Peyer's patch (tissue), 4 donors: ENCODE measurements at places on chromosomes 4 and X. TPM values are rescaled to one million over a fixed set of nuclear protein-coding genes. Genes with fewer than 3 reads are reported as not detected.

CT55 gene
- total RNA-seq = not detected

GYPA gene
- not detected for total RNA-seq

SMR3A gene
- total RNA-seq = not detected

MAGEB1 gene
- not detected for total RNA-seq

MMGT1 gene
- total RNA-seq = 10.7 TPM

- no peak for DNase-seq
Observed at GRCh38 chr4:156749426-156750403, 221.9 kb downstream of the PDGFC start.

DNA sequence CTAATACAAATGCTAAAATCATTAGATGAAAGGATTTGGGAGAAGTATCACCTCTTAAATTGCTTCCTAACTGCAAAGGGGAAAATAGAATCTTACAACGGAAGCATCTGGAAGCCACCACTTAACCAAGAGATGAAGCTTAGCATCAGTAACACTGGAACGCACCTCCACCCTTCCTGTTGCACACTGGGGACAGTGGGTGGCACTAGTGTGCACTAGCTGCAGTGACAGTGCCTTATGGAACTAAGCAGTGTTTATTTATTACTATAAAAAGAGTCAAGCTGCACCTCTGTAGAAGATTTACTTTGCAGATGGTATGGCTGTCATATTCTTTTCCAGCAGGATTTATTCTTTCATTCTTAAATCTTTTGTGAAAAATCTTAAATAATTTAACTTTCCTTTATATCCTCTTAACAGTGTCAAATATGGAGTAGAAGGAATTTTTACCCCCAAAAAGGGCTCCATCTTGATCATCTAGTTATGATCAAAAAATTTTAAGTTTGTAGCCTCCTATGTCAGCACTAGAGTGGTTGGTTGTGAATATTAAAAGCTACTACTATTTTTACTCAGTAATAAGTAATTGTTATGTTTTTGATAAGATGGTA lies 76.7 kb downstream of the SCD5 start:
- DNase-seq = no peak

DNA sequence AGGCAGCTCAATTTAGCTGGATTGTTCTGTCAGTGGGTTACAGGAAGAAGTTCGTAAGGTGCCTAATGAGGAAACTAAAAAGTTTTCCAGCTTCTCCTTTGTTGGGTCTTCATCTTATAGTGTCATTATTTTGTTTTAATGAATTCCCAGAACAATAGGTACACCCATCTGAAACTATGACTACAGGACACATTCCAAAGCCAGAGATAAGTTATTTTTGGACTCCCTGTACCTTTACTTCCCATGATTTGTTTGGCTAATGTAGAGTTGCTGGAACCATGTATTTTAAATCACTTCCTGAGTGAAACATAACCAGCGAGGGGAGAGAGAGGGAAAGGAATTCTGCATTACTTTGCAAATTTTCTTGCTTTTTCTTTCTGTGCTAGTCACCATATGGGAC lies 114.0 kb downstream of the CLCN5 start:
- no peak for DNase-seq

- no peak for DNase-seq
Observed at GRCh38 chr4:48698029-48698971, 81.8 kb downstream of the FRYL start.

DNA sequence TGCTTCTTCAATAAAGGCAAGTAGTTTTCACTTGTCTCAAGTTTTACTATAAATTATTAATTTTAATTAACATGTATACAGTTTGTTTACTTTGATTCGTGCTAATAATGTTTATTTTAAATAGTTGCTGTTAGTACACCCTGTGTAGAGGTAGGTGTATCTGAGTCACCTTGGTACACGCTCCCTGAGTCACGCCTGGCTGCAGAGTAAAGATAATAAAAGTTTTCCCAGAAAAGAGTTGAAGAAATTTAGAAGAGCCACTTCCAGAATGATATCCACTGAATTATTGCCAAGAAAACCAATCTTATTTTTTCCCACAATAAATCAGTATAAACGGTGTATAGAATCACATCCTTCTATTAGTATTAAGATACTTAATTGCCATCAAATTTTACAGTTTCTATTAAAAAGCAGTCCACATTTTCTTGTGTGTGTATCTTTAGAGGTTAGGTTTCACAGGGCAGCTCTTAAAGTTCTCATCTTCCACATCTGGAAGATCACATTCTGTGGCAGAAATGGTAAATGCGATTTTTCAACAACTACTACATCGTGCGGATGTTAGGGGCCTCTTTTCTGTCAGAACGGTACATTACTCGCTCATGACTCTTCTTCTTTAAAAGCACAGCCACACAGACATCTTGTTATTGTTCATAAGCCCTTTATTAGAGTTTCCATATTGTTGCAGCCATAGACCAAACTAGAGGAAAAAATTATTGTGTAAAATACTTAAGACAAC lies 55.4 kb downstream of the HADH start:
- DNase-seq = no peak

GRCh38 chr4:186021461-186022167 lies 47.3 kb upstream of the TLR3 start:
- no peak for DNase-seq

DNA sequence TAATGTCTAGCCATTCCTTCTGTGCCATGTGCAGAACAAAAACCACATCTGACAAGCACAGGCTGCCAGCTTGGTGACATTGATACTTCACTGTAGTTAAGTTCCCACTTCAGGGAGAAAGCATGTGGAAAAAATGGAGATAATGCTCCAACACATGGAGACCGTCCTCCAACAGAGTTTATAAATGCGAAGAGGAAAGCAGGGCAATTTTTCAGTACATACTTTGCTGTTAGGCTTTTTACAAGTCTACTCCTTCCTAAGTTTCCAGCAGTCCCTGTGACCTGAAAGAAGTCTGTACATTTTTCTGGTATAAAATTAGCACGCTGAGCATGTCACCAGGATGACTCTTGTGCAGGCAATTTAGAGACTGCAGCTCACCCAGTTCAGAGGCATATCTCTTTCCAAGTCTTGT lies 766.9 kb upstream of the IGFBP7 start:
- DNase-seq = no peak

- DNase-seq = peak; percentile 75
Observed at GRCh38 chrX:37846934-37847732, at the start of gene DYNLT3. DYNLT3 (minus strand) TSS chrX:37847571; CDS start chrX:37847510, 61 bp downstream.

GRCh38 chr4:44150091-44150576 lies 298.5 kb downstream of the KCTD8 start:
- no peak for DNase-seq

- DNase-seq = no peak
Observed at GRCh38 chrX:10633722-10634121, 13.3 kb upstream of the MID1 start.

DNA sequence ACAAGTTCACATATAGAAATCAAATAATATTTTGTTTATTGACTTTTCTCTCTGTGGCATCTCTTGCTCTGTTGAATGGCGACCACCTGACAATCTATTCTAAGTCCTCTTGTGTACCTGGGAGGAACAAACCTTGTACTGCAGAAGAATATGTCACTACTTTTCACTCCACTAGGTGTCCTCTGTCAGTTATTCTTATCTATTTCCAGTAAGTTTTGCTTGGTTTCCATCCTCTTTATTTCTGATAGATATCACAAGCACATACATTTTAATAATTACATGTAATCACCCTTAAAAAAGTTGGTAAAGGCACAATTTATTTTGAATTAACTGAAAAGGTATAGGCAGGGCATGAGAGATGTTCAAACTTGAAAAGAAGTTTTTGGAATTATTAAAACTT lies 238.4 kb downstream of the SNCA start:
- DNase-seq = no peak

- no peak for DNase-seq
Observed at GRCh38 chr4:107380836-107381438, 339.1 kb downstream of the PAPSS1 start.

- DNase-seq = no peak
Observed at GRCh38 chr4:173051716-173052115, 116.9 kb upstream of the GALNT7 start.

GRCh38 chrX:115589419-115589818 lies 28.4 kb downstream of the PLS3 start:
- DNase-seq = no peak

DNA sequence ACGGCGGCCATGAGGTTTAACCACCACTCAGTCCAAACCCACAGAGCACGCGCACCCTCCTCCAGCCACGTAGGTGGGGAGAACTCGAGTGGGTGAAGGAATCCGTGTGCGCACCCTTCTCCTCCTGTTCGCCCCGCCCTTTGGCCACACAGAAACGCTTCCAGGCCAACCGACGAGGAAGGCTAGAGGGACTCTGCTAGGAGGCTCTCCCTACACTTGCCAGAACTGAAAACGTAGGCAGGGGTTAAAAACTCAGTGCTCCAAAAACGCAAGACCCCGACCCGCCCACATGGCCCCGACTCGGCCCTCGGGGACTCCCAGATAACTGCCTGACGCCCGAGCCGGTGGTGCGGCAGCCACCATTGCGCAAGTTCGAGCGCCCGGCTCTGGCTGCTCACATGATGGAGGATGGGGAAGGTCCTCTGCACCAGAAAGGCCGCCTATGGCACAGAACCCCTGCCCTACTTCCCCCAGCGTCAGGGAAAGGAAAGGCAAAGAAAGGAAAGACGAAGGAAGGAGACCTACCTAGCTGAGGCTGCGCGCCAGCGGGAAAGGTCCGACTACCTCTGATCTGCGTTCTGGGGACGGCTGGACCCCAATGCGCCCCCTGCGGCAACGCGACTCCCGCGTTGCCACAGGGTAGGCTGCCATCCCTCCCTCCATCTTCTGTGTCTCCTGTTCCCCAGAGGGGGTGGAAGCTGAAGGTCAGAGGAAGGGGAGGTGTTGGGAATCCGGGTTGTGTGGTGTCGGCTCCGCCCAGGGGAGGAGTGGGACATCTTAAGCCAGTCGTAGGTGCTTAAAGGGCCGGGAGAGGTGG lies 201.9 kb upstream of the AGTR2 start:
- DNase-seq = no peak
